ENCODE measurements at places on chromosomes 7 and 10.

GRCh38 chr10:44300666-44301649 lies 83.9 kb downstream of the CXCL12 start:
- DNase-seq: peak; percentile 88

- DNase-seq: no peak
Observed at GRCh38 chr7:14322724-14323123, 333.3 kb upstream of the ETV1 start.

- no peak for DNase-seq
Observed at GRCh38 chr7:158164101-158165095, 423.2 kb downstream of the PTPRN2 start.

DNA sequence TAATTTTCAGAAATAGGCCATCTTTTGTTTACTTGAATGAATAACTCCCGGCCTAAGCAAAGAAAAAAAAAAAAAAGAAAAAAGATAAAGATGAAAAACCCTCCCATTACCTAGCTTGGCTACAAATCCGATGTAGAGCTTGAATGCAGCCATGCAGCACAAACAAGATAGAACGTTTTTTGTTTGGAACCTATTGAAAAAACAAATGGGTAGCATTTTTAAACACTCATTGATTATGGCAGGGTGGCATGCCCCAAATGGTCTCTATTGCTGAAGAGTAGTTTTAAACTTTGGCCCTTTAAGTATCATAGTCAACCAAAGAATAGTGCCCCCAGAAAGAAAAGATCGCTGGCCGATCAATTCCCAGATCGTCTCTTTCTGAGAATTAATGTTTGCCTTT lies 84.4 kb downstream of the VTI1A start:
- no peak for DNase-seq

DNA sequence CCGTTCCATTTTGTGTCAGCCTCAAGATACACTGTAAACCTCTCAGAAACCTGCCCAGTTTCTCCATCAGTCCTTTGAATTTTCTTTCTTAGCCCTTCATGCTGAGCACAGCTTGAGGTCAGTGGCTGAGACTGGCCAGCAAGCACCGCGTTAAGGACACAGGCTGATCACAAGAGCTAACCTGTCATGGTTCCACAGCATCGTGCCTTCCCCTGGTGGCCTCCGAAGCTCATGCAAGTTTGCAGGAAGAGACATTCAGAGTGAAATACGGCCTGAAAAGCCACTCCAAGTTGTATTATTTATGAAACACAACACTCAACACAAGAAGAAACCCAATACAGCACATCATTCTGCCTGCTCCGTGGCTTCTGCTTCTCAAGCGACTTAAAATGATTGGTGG lies 57.0 kb upstream of the PFKP start:
- DNase-seq: no peak

- DNase-seq: no peak
Observed at GRCh38 chr10:122165484-122166276, 105.4 kb upstream of the BTBD16 start.

- DNase-seq: no peak
Observed at GRCh38 chr10:45438466-45439090, 64.6 kb downstream of the ALOX5 start.

DNA sequence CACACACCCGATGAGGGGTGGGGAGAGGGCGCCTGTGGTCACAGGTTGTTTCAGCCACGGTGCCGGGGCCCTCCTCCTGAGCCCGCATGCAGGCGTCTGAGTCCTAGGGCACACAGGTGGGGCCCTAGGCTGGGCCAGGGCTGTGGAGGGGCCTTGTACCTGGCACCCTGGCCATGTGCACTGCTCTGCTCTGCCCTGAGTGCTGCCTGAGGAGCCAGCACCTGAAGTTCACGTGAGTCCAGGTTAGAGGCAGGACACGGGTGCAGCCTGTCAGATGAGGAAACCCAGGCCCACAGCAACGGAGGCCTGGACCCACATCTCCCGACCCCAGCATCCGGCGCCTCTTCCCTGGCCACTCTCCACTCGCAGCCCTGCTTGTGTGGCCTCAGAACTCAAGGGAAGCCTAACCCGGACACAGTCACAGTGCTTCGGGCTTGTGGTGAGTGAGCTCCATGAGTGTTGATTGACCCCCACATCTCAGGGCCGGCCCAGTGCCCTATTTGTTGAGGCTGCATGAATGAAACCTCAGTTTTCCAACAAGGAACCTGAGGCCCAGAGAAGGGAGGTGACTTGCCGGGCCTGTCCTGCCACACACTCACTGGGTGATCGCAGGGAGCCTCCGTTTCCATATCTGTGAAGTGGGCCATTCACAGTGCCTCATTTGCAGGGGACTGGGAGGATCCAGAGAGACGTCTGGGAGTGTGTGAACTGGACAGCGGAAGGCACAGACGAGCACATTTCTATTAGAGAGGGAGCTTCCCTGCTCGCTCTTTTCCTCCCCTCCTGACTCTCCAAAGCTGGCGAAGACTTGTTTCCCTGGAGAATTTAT lies 39.6 kb downstream of the PPIF start:
- no peak for DNase-seq
